ENCODE measurements at places on chromosomes 13 and 19. TPM values are rescaled to one million over a fixed set of nuclear protein-coding genes. Genes with fewer than 3 reads are reported as not detected.

Gene LRRC8E
- 4.3 TPM for total RNA-seq

DNA sequence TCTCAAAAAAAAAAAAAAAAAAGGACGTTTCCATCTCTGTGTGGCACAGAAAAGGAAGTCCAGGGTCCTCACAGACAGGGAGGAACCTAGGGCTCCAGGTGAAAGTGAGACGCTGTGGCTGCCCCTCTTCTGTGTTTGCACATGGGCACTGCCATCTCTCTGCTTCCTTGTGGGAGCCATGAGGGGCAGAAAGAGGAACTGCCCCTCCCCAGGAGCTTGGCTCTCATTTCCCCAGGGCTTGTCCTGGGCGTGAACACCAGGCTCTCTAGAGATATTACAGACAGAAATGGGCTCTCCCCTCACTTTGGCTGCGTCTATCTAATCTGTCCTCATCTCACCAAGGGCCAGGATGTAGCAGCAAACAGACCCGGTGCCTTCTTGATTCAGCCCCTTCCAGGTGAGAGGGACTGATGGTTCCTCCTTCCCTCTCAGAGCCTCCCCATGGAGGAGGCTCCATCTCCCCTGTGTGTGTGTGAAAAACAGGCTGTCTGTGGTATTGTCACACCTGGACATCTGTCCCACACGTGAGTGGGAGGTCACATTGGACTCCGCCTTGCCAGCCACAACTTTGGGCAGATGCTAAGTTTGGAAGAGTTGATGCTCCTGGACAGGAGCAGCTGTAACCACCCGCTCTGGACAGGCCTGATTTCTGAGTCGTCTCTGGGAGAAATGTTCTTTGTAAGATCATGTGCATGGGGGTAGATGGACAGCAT lies 840 bp upstream of the LILRA4 start:
- no peaks in the 10 kb centered on the region for H3K36me3 ChIP-seq
- no peaks in the 10 kb centered on the region for H3K4me1 ChIP-seq
- no peak overlapping the region for H3K27ac ChIP-seq
- no peak for DNase-seq

Gene PRODH2
- total RNA-seq, result not detected

Gene ZNF177
- total RNA-seq, result 12.6 TPM

DNA sequence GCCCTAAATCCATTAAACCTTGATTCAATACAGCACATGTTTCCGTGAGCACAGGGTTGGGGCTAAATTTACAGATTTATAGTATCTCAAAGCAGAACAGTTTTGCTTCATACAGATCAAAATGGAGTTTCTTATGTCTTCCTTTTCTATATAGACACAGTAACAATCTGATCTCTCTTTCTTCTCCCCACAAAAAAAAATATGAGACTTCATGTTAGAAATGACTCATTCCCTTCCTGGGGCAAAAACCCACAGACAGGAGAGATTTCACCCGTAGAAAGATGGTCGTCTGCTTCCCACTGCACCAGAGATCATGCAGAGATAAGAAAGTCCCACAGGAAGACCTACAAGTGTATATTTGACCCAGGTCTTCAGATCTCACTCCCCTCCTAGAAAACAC lies 7.7 kb upstream of the ZNF611 start:
- H3K36me3 ChIP-seq, result no peaks in the 10 kb centered on the region
- DNase-seq, result no peak
- peak overlapping the region; percentile 97 for H3K27ac ChIP-seq
- H3K4me3 ChIP-seq, result peak overlapping the region; percentile 24
- no peaks in the 10 kb centered on the region for H3K27me3 ChIP-seq
